ENCODE measurements at places on chromosomes 2 and 18.

GRCh38 chr2:200406379-200406778 lies 99.9 kb downstream of the SPATS2L start:
- DNase-seq: no peak

DNA sequence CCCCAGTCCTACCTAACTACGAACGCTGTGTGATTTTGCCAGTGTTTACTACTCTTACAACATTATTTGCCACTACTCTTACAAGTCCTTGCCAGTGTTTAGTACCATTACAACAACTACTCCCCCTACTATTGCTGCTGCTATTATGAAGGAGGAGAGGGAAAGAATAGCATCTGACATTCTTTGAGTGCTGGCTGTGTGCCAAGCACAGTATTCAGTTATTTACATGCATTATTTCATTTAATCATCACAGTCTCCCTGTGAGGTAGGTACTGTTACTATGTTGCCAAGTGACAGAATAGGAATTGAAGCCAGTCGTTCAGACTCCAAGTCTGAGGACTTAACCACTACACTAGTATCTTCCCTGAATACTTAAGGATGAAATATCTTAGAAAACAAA lies 185.9 kb upstream of the FOSL2 start:
- no peak for DNase-seq

DNA sequence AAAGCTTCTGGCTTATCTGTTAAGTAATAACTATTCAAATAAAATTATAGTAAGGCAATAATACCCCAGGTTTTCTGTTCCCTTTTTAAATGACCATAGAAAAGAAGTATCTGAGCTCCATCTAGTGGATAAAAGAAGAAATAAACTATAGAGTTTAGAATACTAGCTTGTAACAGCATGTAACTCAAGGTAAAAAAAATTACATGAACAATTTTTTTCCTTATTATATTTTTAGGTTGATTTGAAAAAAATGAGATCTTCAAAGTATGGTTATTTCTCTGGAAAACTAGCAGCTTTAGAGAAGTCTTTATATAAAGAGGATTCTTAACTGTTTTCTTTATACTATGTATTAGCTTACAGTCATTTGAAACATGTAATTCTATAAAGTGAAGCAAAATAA lies 58.1 kb downstream of the NCKAP1 start:
- DNase-seq: no peak

DNA sequence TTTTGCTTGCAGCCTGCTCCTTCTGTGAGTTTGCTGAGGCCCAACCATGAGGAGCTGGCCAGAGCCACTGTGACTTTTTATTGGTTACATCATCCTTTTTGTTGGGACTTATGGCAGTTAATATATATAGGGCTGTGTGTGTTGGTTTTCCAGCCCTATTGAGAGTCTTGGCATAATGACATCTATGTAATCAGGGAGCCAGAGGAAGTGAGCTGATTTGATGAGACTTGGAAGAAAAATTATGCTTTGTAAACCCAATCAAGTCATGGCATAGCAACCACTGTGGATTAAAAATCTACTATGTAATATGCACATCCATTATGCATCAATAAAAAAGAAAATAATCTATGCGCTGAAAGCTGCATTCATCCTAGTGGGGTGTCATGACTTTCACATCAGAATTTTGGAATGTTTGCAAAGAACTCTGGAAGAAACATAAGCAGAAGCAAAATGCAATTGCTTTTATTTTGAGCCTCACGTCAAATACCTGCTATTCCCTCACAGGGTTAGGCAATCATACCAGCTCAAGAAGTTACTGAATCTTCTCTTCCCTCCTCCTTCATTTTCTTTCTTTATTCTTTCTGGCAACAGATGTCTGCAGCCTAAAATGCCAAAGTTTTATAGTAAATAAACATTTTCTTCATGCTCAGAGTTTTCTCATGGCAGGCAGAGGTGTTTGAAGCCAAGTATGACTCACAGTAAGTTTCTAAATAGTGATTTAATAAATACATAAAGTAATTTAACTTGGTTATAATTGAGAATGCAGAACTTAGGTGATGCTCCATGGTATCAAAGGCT lies 308.5 kb downstream of the KCNS3 start:
- no peak for DNase-seq

DNA sequence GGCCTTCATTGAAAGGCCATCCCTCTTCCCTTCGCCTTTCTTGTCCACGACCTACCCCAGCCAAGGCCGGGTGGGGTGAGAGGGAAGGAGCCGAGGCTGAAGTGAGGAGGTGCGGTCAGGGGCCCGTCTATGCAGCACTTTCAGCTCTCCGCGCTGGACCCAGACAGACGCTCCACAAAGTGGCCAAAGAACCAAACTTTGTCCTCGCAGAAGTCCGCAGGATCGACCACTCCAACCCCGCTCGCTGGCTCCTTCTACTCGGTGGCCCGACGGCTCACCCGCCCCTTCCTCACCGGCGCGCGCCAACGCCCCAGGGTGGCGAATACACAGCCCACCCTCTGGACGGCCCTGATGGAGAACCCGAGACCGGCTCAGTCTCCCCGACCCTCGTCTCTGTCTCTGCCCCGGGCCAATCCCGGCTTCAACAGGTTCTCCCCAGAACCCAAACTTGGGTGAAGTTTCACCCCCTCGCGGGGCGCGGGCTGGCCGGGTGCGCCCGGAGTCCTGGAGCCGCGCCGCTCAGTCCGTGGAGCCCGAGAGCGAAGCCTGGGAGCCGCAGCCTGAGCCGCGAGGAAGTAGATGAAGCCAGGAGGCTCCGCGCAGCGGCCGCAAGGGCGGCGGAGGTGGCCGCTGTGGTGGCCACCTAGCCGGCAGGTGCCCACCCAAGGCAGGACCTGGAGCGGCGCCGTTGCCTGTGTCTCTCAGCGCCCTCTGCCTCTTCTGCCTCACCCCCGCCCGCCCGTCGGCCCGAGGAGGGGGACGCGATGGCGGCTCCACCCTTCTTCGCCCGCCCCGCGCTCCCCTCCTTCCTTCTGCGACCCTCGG lies 26.7 kb upstream of the ALPP start:
- DNase-seq: no peak

DNA sequence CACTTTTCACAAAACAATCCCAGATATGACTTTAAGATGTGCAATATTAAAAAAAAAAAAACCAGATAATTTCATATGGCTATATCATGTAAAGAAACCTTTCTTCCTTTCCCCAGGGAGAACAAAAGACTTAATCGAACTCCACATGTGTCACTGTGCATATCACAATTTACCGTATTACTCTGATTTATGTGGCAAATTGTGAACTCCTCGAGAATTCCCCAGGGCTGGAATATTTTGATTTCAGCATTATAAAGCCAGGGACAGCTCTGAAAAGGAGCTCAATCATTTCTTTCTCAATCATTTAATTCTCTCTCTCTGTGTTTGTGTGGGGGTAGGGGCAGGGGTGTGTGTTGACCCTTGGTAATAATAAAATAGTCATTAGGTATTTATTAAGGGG lies 165.8 kb downstream of the TDRD15 start:
- no peak for DNase-seq

- no peak for DNase-seq
Observed at GRCh38 chr2:192151853-192152252, 42.9 kb downstream of the TMEFF2 start.

GRCh38 chr2:239132156-239132709 lies 268.6 kb downstream of the HDAC4 start:
- no peak for DNase-seq

DNA sequence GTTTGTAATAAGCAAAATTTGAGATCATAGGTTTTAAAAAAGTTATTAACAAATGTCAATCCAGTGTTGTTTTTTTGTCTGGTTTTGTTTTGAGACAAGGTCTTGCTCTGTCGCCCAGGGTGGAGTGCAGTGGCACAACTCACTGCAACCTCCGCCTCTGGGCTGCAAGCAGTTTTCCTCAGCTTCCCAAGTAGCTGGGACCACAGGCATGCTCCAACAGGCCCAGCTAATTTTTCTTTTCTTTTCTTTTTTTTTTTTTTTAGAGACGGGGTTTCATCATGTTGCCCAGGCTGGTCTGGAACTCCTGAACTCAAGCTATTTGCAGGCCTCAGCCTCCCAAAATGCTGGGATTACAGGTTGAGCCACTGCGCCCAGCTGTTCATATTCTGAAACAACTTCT lies 31.3 kb downstream of the GALNT3 start:
- DNase-seq: no peak

- DNase-seq: no peak
Observed at GRCh38 chr2:53252115-53252514, 515.5 kb upstream of the CHAC2 start.

GRCh38 chr18:4063545-4063944 lies 391.6 kb downstream of the DLGAP1 start:
- DNase-seq: no peak

GRCh38 chr2:74334931-74335333 lies 8.3 kb downstream of the SLC4A5 start:
- DNase-seq: peak; percentile 76

DNA sequence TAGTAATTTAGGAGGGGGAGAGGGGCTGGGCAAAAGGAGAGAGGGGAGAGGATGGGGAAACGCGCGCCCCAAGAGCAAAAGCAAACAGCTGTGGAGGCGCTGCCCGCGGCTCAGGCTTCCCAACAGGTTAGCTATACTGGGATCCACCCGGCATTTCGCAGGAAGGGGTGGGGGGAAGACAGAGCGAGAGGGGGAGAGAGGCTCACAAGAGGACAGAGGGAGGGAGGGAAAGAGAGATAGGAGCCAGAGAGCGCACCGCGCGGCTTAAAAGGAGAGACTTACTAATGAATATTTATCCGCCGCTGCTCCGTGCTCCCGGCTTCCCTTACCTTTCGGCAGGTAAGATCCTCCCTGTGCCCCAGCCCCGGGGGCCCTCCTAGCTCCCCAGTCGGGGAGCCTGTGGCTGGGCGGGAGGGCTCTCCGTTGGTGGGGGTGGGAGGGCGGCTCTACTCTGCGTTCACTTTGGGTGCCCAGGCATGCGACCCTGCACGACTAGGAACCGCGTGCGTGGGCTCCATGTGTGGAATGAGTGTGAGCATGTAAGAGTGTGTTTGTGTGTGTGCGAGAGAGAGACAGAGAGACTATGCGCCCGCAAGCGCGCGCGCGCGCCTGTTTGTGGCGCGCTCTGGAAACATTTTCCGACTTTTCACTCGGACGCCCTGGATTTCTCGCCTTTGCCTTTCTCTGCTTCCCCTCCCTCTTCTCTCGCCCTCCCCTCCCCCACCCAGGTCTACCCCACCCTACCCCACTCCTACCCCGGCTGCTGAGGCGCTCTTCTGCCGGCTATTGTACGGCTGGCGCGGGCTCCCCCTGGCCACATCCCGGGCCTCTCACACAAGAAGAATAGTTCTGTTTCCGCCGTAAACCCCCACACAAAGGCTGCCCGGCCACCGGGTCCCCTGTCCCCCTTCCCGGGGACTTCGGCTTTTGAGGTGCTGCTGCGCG lies 7.2 kb upstream of the SIX3 start:
- DNase-seq: no peak

DNA sequence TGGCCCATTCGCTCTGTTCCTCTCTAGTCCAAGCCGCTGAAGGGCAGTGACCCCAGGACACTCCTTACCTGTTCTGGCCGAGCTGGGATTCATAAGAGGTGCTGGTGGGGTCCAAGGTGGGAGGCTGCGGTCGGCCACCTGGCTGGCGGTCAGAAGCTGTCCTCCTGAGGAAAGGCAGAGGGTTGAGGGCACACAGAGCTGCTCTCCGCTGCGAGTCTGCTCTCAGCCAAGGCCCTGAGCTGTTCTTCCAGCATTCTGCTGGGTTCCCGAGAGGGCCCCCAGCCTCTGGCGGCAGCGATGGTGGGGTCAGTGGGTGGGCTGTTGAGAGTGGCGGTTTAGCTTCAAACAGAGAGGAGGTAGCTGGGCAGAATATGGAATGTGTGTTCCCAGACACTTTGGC lies 3.8 kb downstream of the PCARE start:
- no peak for DNase-seq

- DNase-seq: no peak
Observed at GRCh38 chr2:210428393-210429179, 48.0 kb downstream of the LANCL1 start.

- no peak for DNase-seq
Observed at GRCh38 chr2:53609551-53609950, 158.1 kb upstream of the CHAC2 start.

- DNase-seq: no peak
Observed at GRCh38 chr2:105691947-105692390, 52.7 kb upstream of the NCK2 start.

- no peak for DNase-seq
Observed at GRCh38 chr2:199896617-199897016, 14.5 kb upstream of the C2orf69 start.

GRCh38 chr2:63053889-63054602 lies 3.4 kb downstream of the OTX1 start:
- DNase-seq: no peak

DNA sequence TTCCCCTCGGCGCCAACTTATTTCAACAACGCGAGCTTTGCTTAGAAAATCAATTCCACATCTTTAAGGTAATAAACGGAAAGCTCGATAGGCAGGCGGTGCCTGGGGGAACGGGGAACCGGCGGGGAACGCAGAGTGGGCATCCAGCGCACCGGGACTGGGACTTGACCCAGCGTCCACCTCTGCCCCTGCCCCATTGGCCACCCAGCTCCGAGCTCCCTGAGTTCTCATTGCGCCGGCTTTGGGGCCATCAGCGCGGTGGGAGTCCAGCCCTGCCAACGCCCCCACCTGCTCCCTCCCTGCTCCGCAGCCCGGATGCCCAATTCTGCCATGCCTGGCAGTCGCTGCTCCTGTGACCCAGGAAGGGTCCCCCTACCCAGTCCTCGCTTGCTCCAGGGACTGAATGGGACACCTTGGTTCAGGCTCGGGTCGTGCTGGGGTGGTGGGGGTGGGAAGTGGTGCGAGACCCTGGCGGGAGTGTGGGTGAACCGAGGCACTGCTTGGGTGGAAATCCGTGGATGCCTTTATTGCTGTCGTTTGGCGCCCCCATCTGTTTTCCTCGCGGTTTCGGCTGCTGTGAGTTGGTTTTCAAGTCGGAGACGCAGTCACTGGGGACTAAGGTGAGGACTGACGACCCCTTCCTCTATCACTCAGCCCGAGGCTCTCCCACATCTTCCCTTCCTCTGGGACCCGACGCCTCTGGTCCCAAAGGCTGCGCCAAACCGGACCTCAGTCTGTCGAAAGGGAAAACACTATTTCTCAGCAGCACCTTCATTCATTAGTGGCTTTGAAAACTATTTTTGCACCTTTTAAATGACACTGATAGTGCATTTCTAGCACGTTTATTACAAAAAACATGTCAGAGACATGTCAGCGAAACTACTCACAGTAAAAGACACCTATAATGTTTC lies 2.4 kb upstream of the EVX2 start:
- no peak for DNase-seq

GRCh38 chr2:205660521-205661124 lies 21.7 kb upstream of the NRP2 start:
- DNase-seq: no peak

DNA sequence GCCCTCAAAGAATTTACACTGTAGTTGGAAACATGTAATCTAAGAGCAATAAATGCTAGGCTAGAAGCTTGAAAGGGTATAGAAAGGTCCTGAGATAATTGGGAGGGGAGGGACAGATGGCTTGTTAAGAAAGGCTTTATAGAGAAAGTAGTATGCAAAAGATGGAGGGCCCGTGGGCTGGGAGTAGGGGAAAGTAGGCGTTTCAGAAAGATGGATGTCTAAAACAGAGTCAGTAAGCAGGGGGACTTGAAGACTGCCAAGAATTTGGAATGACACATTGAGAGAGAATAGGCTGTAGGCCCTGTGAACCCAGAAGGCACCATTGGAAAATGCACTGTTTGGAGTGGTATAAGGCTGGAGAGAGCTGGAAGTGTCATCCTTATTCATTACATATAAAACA lies 822 bp downstream of the PSMG2 start:
- DNase-seq: no peak
